ENCODE measurements at places on chromosomes 6 and 20.

DNA sequence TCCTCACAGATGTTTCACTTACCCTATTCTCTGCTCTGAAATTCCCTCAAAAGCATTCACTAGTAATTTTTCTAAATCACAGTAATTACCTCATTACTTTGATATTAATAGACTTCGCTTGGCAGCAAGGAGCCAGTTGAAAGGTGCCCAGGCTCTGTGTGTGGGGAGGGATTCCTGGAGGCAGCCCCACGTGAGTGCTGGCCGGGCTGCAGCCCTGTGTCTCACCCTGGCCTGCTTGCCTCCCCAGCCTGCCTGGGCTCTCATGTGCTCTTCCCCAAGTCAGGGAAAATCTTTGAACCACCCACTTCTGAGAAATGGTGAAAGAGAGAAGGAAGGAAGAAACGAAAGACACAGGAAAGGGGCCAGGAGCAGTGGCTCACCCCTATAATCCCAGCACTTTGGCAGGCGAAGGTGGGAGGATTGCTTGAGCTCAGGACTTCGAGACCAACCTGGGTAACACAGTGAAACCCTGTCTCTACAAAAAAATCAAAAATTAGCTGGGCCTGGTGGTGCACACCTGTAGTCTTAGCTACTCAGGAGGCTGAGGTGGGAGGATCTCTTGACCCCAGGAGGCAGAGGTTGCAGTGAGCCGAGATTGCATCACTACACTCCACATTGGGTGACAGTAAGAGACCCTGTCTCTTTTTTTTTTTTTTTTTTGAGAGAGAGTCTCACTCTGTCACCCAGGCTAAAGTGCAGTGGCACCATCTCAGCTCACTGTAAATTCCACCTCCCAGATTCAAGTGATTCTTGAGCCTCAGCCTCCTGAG is 20.0 kb upstream of the SNTA1 start:
- DNase-seq, result no peak

DNA sequence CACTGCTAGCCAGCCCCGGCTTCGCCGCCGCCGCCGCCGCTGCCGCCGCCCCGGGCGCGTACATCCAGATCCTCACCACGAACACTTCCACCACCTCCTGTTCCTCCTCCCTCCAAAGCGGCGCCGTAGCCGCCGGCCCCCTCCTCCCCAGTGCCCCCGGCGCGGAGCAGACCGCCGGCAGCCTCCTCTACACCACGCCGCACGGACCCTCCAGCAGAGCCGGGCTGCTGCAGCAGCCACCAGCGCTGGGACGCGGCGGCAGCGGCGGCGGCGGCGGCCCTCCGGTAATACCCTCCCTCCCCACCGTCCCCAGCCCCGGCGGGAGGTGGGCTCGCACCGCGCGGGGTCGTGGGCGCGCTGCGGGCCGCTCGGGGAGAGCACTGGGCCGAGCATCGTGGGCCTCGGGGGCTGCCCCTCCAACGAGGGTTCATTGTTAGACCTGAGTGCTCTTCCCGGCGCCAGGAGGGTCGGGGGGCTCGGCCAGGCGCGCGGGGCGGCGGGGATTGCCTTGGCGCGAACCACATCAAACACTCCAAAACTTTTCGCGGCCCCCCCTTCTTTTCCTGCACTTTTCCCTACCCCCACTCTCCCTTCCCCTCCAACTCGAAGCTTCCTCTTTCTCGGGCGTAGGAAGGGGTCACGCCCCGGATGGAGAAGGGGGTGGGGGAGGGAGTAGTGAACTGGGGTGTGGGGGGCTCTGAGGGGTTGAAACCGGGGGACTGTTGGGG is 827 bp downstream of the E2F3 start:
- no peak for DNase-seq

DNA sequence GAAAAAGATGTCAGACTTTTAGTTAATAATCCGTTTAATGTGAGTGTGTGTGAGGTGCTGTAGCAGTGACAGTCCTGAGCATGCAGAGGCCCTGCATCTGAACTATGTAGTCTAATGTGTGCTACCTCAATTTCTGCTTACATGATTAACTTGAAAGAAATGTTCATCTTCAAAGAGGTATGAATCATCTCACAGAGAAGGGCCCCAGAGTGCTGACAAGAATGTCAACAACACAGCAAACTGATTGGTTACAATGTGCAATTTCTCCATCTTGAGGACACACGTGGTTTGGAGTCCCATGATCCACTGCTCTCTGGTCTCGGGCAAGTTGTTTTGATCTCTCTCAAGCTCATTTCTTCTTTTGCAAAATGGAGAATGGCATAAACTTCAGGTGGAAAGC is 61.7 kb upstream of the EMILIN3 start:
- DNase-seq, result no peak

- DNase-seq, result no peak
Observed at GRCh38 chr20:61659246-61659993, 406.3 kb downstream of the TAF4 start.

DNA sequence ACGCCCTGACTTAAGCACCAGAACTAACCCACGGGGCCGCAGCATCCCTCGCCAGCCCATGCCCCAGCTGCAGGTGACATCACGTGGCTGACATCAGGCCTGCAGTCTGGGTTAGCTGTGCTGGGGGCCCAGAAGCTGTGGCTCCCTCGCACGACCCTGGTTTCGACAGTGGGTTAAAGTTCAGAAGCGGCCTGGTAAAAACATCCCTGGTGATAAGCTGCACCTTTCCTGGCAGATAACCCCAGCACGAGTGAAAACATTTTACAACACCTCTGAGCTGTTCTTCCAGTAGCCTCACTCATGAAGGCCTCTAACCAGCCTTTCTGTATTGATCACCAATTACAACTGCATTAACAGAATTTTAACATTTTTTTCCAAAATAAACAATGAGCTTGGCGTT is 136.4 kb upstream of the RREB1 start:
- no peak for DNase-seq
